Activated CD4-positive, alpha-beta T cell treated with anti-CD3 and anti-CD28 coated beads for 36 hours (primary cell): ENCODE measurements at places on chromosomes 6 and 20. TPM values are rescaled to one million over a fixed set of nuclear protein-coding genes. Genes with fewer than 3 reads are reported as not detected.

The COL20A1 gene
- total RNA-seq, result 0.04 TPM

DNA sequence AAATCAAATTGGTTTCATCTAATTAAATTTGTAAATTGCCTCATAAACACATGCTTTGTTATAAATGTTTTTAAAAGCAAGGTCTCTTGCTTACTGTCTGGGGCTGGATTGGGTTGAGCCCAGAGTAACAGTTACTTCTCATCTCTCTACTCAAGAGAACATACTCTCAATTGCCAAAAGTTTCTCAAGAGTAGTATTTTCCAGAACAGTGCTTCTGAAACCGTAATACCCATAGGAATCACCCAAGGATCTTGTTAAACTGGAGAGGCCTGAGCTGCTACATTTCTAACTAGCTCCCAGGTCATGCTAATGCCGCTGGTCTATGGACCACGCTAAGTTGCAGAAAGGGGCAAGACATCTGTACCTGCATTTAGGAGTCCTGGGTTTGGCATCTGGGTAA, 744.9 kb downstream of the PTPRT start:
- no peaks in the 10 kb centered on the region for H3K27me3 ChIP-seq
- H3K4me3 ChIP-seq, result no peak overlapping the region
- H3K4me1 ChIP-seq, result no peaks in the 10 kb centered on the region
- H3K27ac ChIP-seq, result no peak overlapping the region
- no peaks in the 10 kb centered on the region for H3K36me3 ChIP-seq

DNA sequence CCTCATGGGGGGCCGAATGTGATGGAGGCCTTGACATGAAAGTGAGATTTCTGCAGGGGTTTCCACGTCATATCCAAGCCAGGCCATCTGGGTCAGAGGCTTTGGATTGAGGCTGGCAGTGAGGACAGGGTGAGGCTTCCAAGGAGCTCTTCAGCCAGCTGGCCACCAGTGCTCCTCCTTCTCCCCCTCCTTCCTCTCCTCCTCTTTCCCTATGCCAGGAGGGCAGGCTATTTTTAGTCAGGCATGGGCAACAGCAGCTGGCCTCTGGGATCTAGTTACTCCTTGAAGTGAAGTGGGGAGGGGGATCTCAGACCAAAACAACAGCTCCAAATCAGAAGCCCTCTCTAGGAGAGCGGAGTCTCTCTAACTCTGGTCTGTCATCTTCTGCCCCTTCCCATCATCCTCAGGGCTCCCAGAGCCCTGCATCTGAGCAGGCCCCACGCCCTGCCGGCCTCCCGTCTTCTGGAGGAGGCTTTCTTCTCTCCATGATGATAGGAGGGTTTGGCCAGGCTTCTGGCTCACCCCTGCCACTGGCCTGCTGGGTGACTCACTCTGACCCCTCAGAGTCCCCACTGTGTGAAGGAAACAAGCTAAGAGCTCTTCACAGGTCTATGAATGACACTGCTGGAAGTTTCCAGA, 612 bp downstream of the TNNC2 start:
- DNase-seq, result no peak
- H3K4me1 ChIP-seq, result peaks cover 9% of the 10 kb centered on the region
- H3K36me3 ChIP-seq, result no peaks in the 10 kb centered on the region
- H3K27ac ChIP-seq, result no peak overlapping the region

DNA sequence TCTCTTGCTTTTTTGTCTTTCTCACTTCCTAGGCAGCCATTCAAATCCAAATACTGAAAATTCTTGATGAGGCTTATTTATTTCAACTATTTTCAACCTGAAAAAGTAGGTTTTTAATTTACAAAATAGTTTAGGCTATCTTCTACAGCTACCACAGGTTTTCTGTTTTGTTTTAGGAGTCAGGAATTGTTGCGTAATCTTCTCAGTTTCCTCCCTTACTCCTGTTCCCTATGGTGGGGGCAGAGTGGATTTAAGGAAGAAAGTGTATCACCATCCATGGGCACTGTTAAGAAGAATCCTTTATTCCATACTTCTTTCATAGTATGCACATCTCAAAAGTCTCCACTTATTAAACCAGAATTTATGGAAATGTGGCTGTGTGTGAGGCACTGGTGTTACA, 182.4 kb downstream of the KHDC1L start:
- H3K4me1 ChIP-seq, result no peaks in the 10 kb centered on the region
- H3K27me3 ChIP-seq, result no peaks in the 10 kb centered on the region
- H3K27ac ChIP-seq, result no peak overlapping the region

The GPX5 gene
- not detected for total RNA-seq

The NNAT gene
- 0.91 TPM for total RNA-seq

DNA sequence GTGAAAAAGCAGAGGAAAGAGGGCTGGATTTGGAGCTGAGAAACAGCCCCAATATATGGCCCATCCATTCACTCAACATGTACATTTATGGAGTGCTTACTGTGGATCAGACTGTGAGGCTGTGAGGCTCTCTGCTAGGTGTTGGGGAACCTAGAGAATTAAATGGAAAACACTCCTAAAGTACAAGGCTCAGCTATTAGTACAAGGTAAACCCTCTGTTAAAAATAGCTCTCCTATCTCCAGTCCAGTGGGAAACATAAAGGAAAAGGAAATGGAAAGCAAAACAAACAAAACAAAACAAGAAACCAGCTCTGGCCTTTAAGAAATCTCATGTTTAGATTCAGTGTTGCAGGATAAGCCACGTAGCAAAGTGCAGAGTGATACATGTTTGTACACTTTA, 35.0 kb downstream of the LY86 start:
- H3K27ac ChIP-seq, result no peak overlapping the region
- DNase-seq, result no peak
- no peaks in the 10 kb centered on the region for H3K36me3 ChIP-seq
- no peak overlapping the region for H3K4me3 ChIP-seq
- no peaks in the 10 kb centered on the region for H3K27me3 ChIP-seq

DNA sequence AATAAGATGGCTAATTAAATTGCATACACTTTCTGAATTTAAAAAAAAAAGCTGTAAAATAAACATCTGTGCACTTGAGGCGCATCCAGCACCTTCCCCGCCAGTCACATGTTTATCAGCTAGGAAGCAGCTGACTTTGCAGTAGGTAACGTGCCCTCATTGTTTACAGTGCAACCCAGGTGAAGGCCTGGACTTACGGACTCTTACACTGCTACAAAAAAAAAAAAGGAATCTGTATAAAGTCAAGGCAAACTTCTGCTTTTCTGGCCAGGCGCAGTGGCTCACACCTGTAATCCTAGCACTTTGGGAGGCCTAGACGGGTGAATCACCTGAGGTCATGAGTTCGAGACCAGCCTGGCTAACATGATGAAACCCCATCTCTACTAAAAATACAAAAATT, 327.8 kb downstream of the CDH4 start:
- H3K27me3 ChIP-seq, result peaks cover 2% of the 10 kb centered on the region
- no peaks in the 10 kb centered on the region for H3K36me3 ChIP-seq
- H3K27ac ChIP-seq, result no peak overlapping the region
- no peak for DNase-seq

The RFX6 gene
- total RNA-seq, result not detected

- H3K4me1 ChIP-seq, result no peaks in the 10 kb centered on the region
- no peak overlapping the region for H3K4me3 ChIP-seq
- peaks cover 16% of the 10 kb centered on the region for H3K36me3 ChIP-seq
- H3K27me3 ChIP-seq, result no peaks in the 10 kb centered on the region
- H3K27ac ChIP-seq, result no peak overlapping the region
These were observed 288.6 kb downstream of the PRKN start for GRCh38 chr6:162438980-162439379.

- no peak overlapping the region for H3K4me3 ChIP-seq
- no peak for DNase-seq
- H3K4me1 ChIP-seq, result peaks cover 27% of the 10 kb centered on the region
- H3K27ac ChIP-seq, result no peak overlapping the region
- H3K36me3 ChIP-seq, result peaks cover 2% of the 10 kb centered on the region
- H3K27me3 ChIP-seq, result no peaks in the 10 kb centered on the region
These were observed 203.2 kb upstream of the SMLR1 start for GRCh38 chr6:130624046-130624445.

DNA sequence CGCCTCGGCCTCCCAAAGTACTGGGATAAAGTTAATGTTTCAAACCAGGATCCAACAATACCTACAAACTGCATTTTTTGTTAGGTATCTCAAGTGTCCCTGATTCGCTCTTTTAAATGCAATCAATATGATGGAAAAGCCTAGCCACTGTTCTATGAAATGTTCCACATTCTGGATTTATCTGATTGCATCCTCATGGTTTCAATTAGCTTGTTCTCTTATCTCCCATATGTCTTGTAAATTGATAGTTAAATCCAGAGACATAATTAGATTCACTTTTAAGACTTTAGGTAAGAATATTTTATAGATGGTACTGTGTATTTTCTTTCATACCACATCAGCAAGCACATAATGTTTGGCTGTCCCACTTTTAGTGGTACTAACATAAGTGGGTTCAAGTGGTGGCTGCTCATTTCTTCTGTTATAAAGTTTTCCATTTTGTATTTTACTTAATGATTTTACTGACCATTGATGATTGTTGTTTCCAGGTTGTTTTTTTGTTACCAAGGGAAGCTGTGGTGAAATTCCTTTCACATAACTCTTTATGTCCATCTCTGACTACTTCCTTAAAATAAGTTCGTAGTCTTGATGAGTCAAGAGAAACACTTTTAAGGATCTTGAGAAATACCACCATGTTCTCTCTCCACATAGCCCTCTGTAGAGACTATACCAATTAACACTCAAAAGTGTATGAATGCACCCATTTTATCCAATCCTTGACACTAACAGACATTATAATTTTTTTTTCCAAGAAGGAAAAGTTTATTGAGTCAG, 40.5 kb downstream of the RNGTT start:
- DNase-seq, result no peak
- peaks cover 2% of the 10 kb centered on the region for H3K4me1 ChIP-seq
- no peak overlapping the region for H3K27ac ChIP-seq

GRCh38 chr6:22643780-22644179, 74.4 kb downstream of the HDGFL1 start:
- no peak overlapping the region for H3K27ac ChIP-seq
- no peaks in the 10 kb centered on the region for H3K4me1 ChIP-seq
- no peaks in the 10 kb centered on the region for H3K27me3 ChIP-seq
- no peak for DNase-seq
- no peak overlapping the region for H3K4me3 ChIP-seq

DNA sequence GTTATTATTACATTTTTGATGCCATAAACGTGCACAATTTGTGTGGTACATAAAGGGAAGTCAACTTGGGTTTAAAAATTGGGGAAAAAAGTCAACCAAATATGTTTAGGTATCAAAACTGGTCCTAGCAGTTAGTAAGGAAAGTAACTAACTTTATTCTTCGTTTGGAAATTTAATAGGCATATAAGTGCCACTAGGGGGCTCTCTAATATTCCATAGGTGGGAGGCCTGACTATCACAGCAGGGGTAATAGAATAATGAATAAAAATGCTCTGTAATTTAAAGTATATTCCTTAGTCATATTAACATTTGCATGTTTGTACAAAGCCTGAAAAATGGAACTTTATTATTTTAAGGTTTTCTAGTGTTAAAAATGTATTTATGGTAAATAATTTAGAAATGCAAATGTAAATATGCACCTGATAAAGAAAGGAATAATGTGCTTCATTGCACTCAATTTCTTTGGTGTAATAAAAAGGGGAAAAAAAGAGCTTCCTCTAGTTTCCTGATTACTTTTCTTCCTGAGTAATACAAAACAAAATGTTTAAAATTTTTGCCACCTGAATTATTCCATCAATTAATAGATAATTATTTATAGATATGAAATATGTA, 125.7 kb upstream of the HDAC2 start:
- DNase-seq, result no peak
- H3K4me3 ChIP-seq, result no peak overlapping the region
- no peaks in the 10 kb centered on the region for H3K4me1 ChIP-seq

- no peaks in the 10 kb centered on the region for H3K27me3 ChIP-seq
- H3K27ac ChIP-seq, result no peak overlapping the region
- no peaks in the 10 kb centered on the region for H3K4me1 ChIP-seq
- no peaks in the 10 kb centered on the region for H3K36me3 ChIP-seq
- no peak overlapping the region for H3K4me3 ChIP-seq
These were observed 305.8 kb upstream of the SYNCRIP start for GRCh38 chr6:85948481-85948880.
